ENCODE measurements at places on chromosomes 16 and 17.
A peak's percentile ranks its signal among the peaks of the same experiment; 100 is the strongest.

DNA sequence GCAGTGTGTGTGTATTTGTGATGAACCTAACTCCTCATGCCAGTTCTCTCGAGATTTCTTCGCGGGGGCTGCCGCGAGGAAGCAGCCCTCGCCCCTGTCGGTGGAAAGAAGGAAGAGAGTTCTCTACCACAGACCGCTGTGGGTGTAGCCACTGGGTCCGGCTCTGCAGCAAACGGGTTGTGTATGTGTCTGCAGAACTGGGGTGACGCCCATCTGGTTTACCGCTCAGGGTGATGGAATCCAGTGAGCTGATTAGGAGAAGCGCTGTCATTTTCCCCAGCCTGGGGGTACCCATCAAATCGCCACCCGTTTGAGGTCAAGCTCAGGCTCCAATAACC is 7.7 kb downstream of the CORO6 start:
- DNase-seq, result no peak

DNA sequence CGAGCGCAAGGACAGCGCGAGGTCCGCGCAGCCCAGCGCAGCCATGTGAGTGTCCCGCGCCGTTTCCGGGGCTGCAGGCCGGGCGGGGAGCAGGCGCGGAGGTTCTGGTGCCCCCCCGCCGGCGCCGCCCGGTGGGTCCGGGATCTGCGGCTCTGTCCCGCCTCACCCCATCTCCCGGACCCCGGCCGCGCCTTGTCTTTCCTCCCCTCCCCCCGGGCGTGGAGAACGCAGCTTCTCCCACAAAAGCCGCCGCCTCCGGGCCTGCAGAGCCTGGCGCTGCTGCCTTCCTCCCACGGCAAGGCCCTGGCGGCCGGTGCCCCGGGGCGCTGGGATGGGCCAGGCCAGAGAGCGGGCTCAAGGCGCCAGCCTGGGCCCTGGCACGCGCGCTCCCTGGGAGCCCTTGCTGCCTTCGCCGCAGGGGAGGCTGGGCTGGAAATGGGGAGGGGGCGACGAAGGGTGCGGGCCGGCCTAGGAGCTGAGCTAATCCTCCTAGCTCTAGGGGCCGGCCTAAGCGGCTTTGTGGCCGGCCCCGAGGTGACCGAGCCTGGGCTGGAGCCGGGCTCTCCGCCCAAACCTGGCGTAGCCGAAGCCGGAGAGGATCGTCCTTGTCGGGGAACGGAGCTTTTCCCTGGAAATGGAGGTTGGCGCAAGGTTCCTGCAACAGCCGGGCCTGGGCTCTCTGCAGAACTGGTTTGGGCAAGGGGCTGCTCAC is 397 bp downstream of the RIPOR1 start:
- DNase-seq, result peak; percentile 60

DNA sequence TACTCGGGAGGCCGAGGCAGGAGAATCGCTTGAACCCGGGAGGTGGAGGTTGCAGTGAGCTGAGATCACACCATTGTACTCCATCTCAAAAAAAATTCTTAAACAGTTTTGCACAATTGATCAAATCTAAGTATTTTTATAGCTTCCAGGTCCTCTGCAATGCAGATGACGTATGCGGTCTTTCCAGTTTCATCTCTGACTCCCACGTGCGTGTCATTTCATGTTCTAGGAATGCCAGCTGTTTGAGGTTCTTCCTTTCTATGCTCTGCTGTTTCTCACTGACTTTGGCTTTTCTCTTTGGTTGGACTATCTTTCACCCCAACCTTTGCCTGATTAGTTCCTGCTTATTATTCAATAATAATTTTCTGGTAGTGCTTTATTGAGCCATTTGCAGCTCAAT is 16.2 kb downstream of the CHP2 start:
- DNase-seq, result no peak

DNA sequence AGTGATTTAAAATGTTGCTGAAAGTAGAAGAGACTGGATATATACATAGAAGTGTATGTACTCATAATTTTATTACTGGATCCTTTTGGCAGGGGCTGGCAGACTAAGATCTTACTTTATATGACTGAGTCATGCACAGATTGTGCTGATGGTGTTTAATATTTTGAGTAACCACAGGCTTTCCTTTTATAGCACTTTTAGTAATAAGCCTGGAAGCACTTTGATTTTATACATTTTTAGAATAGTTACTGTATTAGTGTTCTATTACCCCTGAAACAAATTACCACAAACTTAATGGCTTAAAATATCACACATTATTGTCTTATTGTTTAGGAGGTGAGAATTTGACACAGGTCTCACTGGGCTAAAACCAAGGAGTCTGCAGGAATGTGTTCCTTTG is 113.4 kb upstream of the CDH8 start:
- DNase-seq, result no peak

DNA sequence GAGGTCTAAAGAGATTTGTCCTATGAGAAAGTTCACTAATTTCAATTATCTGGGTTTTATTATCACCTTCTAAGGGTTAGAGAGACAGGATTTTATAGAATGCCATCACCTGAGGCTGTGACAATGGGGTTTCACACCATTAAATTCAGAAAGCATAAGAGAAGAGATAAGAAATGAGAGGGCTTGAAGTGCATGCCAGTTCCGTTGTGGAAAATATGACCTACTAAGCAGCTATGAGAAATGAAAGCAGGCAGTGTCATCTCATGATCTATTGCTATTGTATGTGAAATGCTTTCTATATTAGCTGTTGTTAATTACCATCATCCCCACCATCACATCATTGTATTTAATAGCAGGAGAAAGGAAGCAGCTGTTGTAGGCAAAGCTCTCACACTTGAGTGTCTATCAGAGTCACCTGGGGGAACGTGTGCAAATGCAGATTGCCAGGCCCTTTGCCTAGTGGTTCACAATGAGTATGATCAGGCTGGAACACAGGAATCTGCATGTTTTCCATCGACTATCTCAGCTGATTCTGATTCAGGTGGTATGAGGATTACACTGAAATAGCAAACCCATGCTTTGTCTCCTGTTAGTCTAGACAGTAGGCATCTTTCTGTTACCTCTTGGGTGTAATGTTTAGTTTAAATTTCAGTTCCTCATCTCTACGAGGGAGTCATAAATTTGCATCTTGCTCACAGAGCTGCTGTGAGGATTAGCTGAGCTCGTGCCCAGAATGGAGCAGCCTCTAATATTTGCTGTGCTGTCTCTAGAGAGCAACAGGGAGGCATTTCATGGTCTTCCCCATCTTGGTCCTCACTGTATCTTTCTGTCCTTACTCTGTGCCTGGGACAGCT is 256.4 kb downstream of the CDH13 start:
- DNase-seq, result no peak

DNA sequence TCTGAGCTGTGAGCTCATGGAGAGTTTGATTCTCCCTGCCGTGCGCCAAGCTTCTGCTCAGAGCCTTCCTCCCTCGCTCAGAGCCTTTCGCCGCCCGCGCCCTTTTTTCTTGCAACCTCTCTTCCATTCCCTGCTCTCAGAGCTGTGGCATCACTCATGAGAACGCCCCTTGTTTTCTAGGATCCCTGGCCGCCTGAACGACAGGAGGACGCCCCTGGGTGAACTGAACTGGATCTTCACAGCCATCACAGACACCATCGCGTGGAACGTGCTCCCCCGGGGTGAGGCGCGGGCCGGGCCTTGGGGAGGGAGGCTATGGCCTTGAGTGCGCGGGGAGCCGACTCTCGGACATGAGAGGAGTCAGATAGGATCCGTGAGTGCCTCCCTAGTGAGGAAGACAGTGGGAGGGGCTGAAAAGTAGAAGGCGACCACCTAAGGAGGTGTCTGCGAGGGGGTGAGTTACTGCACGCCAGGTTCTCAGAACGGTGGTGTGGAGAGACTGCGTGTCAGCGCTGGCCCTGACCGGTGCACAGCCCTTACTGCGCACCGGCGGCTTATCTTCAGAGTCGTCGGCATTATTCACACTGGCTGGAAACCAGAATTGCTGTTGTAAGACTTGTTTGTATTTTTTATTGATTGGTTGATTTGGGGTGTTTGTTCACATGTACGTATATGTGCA is 169.5 kb upstream of the CHMP6 start:
- no peak for DNase-seq

GRCh38 chr17:75262112-75262606 is 480 bp downstream of the MRPS7 start:
- peak; percentile 40 for DNase-seq

GRCh38 chr17:12536021-12536420 is 129.7 kb upstream of the MYOCD start:
- no peak for DNase-seq

- DNase-seq, result no peak
Measured at GRCh38 chr17:63842173-63842539, 329 bp downstream of the SMARCD2 start.

DNA sequence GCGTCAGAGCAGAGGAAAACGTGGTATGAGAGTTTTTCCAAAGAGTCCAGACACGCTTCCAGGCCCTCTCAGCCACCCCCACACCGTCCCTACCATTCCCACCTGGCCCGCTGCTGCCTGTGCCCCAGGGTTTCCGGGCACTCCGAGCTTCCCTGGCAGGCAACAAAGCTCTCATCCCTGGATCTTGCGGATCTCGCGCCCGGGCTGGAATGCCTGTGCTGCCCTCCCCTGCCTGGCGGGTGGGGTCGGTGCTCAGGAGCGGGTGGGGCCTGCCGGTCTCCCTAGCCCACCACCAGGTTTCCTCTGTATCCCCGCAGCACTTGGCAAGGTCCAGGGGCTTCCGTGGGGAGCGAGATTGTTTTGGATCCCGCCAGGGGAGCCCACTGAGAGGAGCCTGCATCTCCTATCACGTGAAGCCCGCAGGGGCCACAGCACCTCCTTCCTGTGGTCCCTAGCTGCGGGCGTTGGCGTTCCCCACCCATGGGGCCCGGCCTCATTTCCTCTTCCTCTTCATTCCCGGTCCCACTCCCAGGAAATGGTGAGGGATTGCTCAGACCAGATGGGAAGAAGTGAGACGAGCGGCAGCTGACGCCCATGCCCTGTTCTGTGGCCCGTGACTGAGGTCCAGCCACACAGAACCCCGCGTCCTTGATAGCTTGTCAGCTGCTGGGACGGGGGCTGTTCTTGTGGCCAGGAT is 11.0 kb downstream of the TBC1D24 start:
- no peak for DNase-seq

- no peak for DNase-seq
Measured at GRCh38 chr16:10245002-10245401, 62.8 kb upstream of the GRIN2A start.

GRCh38 chr16:13245713-13246377 is 344.4 kb downstream of the SHISA9 start:
- no peak for DNase-seq

DNA sequence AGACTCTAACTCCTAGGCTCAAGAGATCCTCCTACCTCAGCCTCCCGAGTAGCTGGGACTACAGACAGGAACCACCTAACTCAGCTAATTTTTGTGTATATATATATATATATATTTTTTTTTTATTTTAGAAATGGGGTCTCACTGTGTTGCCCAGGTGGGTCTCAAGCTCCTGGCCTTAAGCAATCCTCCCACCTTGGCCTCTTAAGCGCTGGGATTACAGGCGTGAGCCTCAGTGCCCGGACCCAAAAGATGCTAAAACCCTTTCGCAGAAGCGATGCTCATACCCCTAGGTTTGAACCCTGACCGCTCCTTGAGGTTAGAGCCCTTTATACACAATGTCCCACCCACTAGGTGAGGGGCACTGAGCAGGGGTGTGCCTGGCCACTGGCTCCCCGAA is 2.2 kb upstream of the CLDN9 start:
- DNase-seq, result no peak

GRCh38 chr16:14186007-14186794 is 115.1 kb downstream of the MRTFB start:
- DNase-seq, result peak; percentile 59

- DNase-seq, result no peak
Measured at GRCh38 chr17:80220736-80221215, 549 bp downstream of the SLC26A11 start.

- no peak for DNase-seq
Measured at GRCh38 chr17:65667656-65668055, 106.2 kb upstream of the AXIN2 start.

DNA sequence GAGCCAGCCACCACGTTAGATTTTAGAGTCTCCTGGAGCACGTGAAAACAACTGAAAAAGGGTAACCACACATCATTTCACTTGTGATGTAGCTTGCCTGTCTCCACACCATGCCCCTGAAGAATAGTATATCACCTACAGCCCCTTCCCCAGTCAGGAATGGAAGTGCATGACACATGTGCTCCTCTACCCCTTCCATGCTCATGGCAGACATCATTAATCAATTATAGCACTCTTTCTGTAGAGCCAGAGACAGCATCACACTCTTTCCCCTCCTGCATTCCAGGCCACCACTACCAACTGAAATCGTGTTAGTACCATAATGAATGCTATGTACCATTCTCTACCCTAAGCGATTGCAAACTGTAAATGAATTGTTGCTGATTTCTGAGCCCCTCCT is 113.5 kb upstream of the PLCG2 start:
- DNase-seq, result no peak

- no peak for DNase-seq
Measured at GRCh38 chr16:57147381-57148221, 38.2 kb downstream of the PSME3IP1 start.

GRCh38 chr17:64247836-64248235 is 15.2 kb downstream of the TEX2 start:
- no peak for DNase-seq

- no peak for DNase-seq
Measured at GRCh38 chr16:11506741-11507305, 79.9 kb downstream of the LITAF start.
